Activated CD4-positive, alpha-beta memory T cell treated with anti-CD3 and anti-CD28 coated beads for 36 hours (primary cell): ENCODE measurements at places on chromosomes 4 and X. TPM values are rescaled to one million over a fixed set of nuclear protein-coding genes. Genes with fewer than 3 reads are reported as not detected.

- H3K27me3 ChIP-seq: no peaks in the 10 kb centered on the region
- H3K4me1 ChIP-seq: no peaks in the 10 kb centered on the region
- DNase-seq: no peak
- H3K27ac ChIP-seq: no peak overlapping the region
- H3K4me3 ChIP-seq: no peak overlapping the region
Measured at GRCh38 chr4:24108567-24108966, 218.7 kb upstream of the PPARGC1A start.

GRCh38 chr4:52094376-52095145 is 43.5 kb downstream of the SPATA18 start:
- peaks cover 10% of the 10 kb centered on the region for H3K27me3 ChIP-seq
- no peaks in the 10 kb centered on the region for H3K36me3 ChIP-seq
- no peaks in the 10 kb centered on the region for H3K4me1 ChIP-seq
- no peak overlapping the region for H3K27ac ChIP-seq

DNA sequence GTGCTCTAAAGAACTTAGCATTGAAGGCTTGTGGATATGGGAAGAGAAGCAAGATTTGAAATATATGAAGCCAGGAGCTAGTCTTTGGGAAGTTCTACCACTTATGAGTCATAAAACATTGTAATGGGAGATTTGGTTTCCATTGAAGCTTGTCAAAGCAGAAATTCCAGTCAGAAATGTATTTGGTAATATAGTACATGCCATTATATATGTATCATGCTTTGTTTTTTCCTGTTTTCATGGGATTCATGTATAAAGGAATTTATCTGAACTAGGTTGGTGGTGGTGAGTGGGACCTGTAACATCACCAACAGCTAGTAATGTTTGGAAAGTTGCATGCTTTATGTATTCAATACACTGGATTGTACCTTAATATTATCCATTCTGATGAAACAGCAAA is 14.6 kb upstream of the DCAF8L2 start:
- H3K27ac ChIP-seq: no peak overlapping the region
- H3K4me3 ChIP-seq: no peak overlapping the region
- H3K4me1 ChIP-seq: no peaks in the 10 kb centered on the region
- no peaks in the 10 kb centered on the region for H3K36me3 ChIP-seq

GRCh38 chrX:144916785-144917184 is 330.5 kb upstream of the SPANXN1 start:
- no peaks in the 10 kb centered on the region for H3K4me1 ChIP-seq
- no peak for DNase-seq
- H3K27ac ChIP-seq: no peak overlapping the region
- H3K27me3 ChIP-seq: no peaks in the 10 kb centered on the region
- H3K36me3 ChIP-seq: no peaks in the 10 kb centered on the region
- H3K4me3 ChIP-seq: no peak overlapping the region

GRCh38 chr4:153611679-153612078 is 72.4 kb upstream of the TLR2 start:
- H3K27ac ChIP-seq: no peak overlapping the region
- no peak overlapping the region for H3K4me3 ChIP-seq
- no peaks in the 10 kb centered on the region for H3K27me3 ChIP-seq
- H3K4me1 ChIP-seq: peaks cover 33% of the 10 kb centered on the region
- DNase-seq: no peak
- H3K36me3 ChIP-seq: peaks cover 58% of the 10 kb centered on the region

GRCh38 chr4:53788621-53789020 is 197.3 kb upstream of the LNX1 start:
- H3K27me3 ChIP-seq: peaks cover 2% of the 10 kb centered on the region
- no peak overlapping the region for H3K27ac ChIP-seq
- H3K36me3 ChIP-seq: no peaks in the 10 kb centered on the region
- no peak overlapping the region for H3K4me3 ChIP-seq
- H3K4me1 ChIP-seq: no peaks in the 10 kb centered on the region
- no peak for DNase-seq

- H3K27me3 ChIP-seq: no peaks in the 10 kb centered on the region
- H3K27ac ChIP-seq: no peak overlapping the region
- H3K4me3 ChIP-seq: no peak overlapping the region
- no peaks in the 10 kb centered on the region for H3K36me3 ChIP-seq
Measured at GRCh38 chrX:10496345-10496965, 123.9 kb downstream of the MID1 start.

DNA sequence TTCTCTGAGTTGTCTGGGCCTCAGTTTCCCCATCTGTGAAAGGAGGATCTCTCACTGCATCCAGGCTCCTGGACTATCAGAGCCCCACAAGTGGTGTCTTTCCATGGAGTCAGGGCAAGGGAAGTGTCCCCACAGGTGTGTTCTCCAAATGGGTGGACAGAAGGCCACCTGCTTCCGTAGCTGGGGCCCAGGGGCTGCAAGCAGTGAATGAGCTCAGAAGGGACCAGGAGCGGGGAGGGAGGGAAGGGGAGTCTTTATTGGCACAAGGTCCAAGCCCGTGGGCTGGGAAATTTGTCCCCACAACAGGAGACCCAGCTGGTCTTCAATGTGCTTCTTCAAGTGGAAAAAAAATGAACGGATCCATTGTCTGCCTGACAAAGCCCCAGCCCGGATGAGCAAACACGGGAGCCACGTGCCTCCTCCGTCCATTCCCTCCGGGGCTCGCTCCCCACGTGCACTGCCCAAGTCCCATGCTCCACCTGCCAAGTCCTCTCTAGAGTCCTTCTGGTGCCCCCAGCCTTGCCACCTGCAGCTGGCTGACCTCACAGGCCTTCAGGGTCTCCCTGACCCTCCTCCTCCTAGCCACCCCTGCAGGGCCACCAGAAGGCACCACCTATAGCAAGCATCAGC is 72.0 kb downstream of the JAKMIP1 start:
- H3K4me3 ChIP-seq: no peak overlapping the region
- H3K27ac ChIP-seq: no peak overlapping the region
- no peaks in the 10 kb centered on the region for H3K36me3 ChIP-seq
- H3K4me1 ChIP-seq: no peaks in the 10 kb centered on the region
- DNase-seq: no peak
- no peaks in the 10 kb centered on the region for H3K27me3 ChIP-seq

DNA sequence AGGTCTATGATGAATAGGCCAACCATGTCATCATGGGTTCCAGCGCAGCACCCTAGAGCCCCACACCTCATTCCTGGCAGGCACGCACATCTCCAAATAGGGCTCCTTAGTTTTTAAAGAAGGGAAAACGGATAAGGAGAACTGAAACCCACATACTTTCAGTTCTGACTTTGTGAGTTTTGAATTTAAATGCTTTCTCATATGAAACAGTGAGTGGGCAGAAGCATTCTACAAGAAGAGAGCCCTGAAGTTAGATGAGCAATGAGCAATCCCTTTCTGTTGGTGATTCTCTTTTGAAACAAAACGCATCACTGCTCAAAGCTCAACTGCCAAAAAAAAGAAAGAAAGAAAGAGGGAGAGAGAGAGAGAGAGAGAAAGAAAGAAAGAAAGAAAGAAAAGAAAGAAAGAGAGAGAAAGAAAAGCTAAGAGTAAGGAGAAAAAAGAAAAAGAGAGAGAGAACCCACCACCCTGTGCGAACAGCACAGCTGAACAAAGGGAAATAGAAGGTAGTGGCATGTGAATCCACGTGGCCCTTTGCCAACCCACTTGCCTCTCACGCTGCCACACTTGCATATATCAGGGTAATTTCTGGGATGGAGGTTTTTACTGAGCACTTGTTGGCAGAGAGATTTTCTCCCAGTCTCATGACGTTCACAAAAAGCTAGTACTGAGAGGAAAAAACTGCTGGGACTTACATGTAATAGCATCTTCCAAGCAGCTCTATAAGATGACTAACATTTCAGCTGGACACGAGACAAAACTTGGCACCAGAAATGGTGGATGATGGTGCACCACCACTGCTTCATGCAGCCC is 31.0 kb downstream of the TMSB4X start:
- peaks cover 68% of the 10 kb centered on the region for H3K4me1 ChIP-seq
- no peaks in the 10 kb centered on the region for H3K36me3 ChIP-seq
- no peaks in the 10 kb centered on the region for H3K27me3 ChIP-seq
- DNase-seq: peak; percentile 52

DNA sequence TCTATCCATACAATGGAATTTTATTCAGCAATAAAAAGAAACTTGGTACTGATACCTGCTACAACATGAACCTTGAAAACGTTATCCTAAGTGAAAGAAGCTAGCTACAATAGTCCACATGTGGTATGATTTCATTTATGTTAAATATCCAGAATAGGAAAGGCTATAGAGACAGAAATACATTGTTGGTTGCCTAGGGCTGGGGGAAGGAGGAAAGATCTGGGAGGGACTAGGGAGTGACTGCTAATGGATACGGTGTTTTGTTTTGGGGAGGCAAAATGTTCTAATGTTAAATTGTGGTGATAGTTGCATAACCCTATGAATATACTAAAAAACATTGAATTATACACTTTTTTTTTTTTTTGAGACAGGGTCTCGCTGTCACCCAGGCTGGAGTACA is 141.1 kb upstream of the ARX start:
- no peak for DNase-seq
- H3K36me3 ChIP-seq: no peaks in the 10 kb centered on the region
- H3K4me3 ChIP-seq: no peak overlapping the region
- H3K27me3 ChIP-seq: peaks cover 3% of the 10 kb centered on the region
- H3K4me1 ChIP-seq: no peaks in the 10 kb centered on the region

DNA sequence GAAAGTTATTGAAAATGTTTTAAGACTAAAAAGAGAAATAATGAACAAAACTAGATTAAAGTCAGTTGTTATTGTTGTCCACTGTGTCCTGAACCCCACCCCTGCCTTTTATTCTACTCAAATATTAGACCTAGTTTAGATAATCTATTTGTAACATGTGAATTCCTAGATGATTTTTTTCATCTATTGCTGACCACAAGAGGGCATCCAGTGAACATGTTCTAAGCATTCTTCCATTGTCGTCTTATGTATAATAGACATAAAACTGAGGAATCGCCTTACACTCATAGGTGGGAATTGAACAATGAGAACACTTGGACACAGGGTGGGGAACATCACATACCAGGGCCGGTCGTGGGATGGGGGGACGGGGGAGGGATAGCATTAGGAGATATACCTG is 36.4 kb upstream of the HPRT1 start:
- H3K4me1 ChIP-seq: no peaks in the 10 kb centered on the region
- H3K4me3 ChIP-seq: no peak overlapping the region
- H3K36me3 ChIP-seq: peaks cover 2% of the 10 kb centered on the region
- H3K27me3 ChIP-seq: no peaks in the 10 kb centered on the region

DNA sequence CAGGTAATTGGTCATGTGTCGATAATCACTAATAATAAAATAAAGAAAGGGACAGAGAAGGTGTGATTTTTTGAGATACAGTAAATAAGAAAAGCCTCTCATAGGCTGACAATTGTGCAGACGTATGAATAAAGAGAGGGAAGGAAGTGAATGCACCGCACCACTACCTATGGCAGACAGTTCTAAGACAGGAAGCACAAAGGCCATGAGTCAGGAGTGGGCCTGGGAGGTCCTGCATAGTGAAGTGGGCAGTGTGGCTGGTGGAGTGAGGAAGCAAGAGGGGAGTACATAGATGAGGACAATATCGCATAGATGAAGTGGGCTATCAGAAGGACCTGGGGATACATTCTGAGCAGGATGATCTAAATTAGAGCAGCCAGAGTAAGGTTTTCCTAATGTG is 75.6 kb downstream of the BMP3 start:
- no peak for DNase-seq
- no peaks in the 10 kb centered on the region for H3K4me1 ChIP-seq
- H3K4me3 ChIP-seq: no peak overlapping the region
- H3K27me3 ChIP-seq: no peaks in the 10 kb centered on the region
- no peak overlapping the region for H3K27ac ChIP-seq

DNA sequence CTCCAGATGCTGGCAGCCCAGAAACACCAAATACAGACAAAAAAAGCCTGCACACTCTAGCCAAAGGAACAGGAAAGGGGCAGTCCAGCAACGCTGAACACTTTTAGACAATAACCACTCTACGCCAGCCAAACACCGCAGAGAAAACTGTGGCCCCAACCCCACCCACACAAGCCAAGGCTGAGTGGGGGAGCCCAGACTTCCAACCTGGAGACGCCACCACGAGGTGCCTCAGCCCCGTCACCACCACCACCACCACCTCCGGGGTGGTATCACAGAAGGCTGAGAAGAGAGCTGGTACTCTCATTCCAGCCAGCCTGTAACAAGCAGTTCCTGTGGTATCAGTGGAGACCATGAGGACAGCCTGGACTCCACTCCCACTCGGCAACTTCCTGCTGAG is 22.8 kb downstream of the MEPE start:
- no peak for DNase-seq
- H3K4me1 ChIP-seq: no peaks in the 10 kb centered on the region
- H3K27me3 ChIP-seq: peaks cover 14% of the 10 kb centered on the region
- no peak overlapping the region for H3K4me3 ChIP-seq

The SLC6A14 gene
- not detected for total RNA-seq

The KCTD8 gene
- total RNA-seq: not detected

The HHIP gene
- total RNA-seq: not detected

The TMSB15C gene
- 1.6 TPM for total RNA-seq

The NPY1R gene
- not detected for total RNA-seq

The DSPP gene
- not detected for total RNA-seq

The PNMA6A gene
- total RNA-seq: 0.56 TPM
